Omental fat pad (tissue), 4 donors: ENCODE measurements at places on chromosomes 6 and 20. TPM values are rescaled to one million over a fixed set of nuclear protein-coding genes. Genes with fewer than 3 reads are reported as not detected.

BMP5 gene
- total RNA-seq: not detected

CDC5L gene
- total RNA-seq: 16.1 TPM

VWA7 gene
- total RNA-seq: 0.56 TPM

PGC gene
- total RNA-seq: not detected

MTHFD1L gene
- total RNA-seq: 31.7 TPM
